ENCODE measurements at places on chromosomes 7 and 10.

GRCh38 chr10:72637398-72637857 lies 11.5 kb upstream of the MICU1 start:
- no peak for DNase-seq

DNA sequence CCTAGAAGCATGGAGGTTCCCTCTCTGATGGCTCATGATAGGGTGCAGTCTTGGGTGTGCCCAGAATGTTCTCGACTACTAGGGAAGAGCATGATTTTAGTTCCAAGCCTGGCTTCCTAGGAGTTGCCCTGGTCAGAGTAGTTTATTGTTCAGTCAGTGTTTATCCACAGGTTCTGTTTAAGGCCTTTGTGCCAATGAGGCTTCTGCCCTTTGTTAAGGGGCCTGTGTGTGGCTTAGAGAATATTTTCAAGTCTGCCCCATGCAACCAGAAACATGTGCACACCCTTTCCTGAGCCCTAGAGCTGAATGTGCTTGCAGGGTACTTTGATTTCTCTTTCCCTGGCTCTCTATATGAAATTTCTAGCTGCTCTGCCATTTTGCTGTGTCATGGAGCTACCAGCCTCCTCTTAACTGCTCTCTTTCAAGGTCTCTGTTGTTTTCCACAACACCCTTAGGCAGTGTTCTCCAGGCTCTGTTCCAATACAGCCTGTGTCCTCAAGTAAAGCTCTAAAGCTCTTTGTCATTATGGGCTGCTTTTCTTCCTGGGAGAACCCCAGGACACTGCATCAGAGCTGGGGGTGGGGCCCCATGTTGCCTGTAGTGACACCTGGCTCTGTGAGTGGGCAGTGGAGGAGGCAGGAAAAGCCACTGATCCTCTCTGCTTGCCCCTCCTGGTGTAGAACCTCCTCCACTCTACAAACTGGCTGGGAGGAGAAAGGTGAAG lies 34.1 kb upstream of the TSPAN33 start:
- peak; percentile 34 for DNase-seq

GRCh38 chr10:88984525-88984924 lies 6.1 kb upstream of the FAS start:
- no peak for DNase-seq

- DNase-seq: peak; percentile 42
Observed at GRCh38 chr7:143408686-143409561, at the start of gene EPHA1. TSS of gene EPHA1 (minus strand) at chr7:143408856. CDS start at chr7:143408805, 51 bp downstream.

GRCh38 chr7:55502124-55502857 lies 70.0 kb downstream of the VOPP1 start:
- DNase-seq: no peak

DNA sequence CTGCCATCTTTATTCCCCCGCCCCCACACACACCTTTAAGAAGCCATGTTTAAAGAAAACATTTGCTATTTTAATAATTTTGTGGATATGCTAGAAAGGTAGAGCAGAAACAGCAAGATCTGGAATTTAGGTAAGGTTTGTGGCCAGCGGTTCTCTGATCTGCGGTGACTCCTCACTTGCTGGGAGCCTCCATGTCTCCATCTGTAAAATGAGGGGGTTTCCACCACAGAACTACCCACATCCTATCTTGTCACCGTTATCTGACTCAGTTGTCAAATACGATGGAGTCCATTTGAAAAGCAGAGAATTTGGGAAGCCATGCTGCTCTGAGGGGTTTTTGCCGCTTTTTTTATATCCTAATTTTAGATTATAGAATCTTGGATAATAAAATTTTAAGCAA lies 23.3 kb downstream of the MACC1 start:
- DNase-seq: no peak

- DNase-seq: no peak
Observed at GRCh38 chr10:44724415-44725174, 186.5 kb upstream of the TMEM72 start.

GRCh38 chr10:3486346-3487065 lies 298.5 kb downstream of the KLF6 start:
- DNase-seq: peak; percentile 72

DNA sequence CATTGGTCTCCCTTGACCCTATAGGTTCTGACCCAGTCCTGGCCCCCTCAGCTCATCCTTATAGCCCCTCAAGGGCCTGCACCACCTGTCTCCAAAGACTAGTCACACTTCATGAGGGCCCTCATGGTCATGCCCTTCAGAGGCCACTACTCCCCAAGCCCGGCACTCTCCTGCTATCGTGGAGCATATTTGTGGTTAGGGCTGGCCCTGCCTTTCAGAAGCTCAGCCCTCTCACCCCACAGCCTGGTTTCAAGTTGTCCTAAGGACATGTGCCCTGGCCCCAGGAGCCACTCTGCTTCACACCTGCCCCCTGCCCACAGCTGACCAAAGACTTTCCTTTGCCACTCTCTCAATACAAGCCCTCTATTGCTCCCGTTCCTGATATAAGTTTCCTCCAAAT lies 60.3 kb upstream of the LBX1 start:
- peak; percentile 68 for DNase-seq

DNA sequence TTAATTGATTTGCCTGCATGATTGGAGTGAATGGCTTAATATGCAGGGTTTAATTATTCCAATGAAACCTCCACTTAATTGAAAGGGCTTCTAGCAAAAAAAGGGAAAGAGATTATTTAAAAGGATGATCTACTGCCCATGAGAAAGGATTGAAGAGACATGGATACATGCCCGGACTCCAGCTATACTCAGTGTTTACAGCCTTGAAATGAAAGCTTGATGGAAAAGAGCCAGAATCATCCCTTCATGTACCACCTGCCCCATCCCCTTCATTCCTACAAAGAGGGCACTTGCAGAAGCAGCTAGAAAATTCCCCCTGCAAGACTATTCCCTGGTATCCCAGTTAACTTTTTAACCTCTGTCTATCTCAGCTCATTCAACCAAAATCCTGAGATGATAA lies 78.4 kb downstream of the CARD11 start:
- DNase-seq: no peak

DNA sequence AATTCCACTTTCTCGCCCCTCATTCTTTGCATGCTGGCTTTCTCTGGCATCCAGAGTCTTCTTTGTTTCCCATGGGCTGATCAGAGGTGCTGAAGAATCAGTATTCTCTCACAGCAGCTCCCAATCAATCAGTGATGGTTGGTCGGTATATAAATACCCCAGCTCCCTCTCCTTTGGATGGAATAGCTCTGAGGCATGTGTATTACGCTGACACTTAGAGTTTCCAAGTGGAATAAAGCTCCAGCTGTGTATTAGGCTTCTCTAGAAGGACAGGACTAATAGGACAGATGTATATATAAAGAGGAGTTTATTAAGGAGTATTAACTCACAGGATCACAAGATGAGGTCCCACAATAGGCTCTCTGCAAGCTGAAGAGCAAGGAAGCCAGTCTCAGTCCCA lies 218.3 kb upstream of the GRB10 start:
- no peak for DNase-seq

DNA sequence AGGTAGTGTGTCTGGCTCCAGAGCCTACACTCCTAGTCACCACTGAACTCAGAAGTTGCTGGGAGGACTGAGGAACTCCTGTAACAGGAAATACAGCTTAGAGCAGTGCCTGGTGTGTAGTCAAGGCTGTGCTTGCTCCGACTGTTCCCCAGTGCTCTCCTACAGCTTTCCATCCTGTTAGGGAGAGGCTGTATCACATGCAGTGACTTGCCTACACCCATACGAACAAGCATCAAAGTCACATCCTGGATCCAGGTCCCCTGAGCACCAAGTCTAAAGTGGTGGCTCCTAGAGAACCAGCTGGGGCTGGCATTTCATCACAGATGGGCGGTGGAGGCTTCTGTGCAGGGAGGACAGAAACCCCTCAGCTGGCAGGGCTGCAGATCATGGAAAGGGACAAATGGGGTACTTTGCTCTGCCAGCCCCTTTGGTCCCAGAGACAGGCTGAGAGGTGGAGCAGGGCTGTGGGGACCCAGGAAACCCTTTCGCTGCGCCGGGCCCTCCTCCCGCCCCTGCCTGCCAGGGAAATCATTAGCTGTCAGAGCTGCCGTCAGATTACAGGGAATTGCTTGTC lies 7.7 kb downstream of the ASB10 start:
- DNase-seq: no peak

DNA sequence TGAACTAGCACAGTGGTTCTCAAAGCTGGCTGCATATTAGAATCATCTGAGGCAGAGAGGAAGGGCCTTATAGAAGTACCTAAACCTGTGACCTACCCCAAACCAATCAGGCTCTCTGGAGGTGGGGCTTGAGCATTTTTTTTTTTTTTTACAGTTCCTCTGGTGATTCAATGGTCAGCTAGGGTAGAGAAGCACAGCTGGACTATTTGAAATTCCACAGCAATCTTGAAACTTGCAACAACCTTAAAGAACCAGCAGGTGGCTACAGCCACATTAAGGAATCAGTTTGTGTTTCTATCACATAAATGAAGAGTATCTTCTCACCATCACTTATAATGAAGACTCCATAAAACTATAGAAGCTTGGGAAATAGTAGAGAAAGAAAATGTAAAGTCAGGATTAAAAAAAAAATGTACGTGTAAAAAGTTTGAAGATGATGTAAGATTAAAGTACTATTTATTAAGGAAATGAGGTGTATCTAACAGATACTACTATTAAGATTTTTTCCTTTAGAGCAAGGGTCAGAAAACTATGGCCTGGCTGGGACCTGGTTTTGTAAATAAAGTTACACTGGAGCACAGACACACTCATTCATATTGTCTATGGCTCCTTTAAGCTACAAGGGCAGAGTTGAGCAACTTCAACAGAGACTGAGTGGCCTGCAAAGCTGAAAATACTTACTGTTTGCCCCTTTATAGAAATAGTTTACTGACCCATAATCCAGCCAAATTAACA lies 3.8 kb downstream of the RTKN2 start:
- peak; percentile 13 for DNase-seq

DNA sequence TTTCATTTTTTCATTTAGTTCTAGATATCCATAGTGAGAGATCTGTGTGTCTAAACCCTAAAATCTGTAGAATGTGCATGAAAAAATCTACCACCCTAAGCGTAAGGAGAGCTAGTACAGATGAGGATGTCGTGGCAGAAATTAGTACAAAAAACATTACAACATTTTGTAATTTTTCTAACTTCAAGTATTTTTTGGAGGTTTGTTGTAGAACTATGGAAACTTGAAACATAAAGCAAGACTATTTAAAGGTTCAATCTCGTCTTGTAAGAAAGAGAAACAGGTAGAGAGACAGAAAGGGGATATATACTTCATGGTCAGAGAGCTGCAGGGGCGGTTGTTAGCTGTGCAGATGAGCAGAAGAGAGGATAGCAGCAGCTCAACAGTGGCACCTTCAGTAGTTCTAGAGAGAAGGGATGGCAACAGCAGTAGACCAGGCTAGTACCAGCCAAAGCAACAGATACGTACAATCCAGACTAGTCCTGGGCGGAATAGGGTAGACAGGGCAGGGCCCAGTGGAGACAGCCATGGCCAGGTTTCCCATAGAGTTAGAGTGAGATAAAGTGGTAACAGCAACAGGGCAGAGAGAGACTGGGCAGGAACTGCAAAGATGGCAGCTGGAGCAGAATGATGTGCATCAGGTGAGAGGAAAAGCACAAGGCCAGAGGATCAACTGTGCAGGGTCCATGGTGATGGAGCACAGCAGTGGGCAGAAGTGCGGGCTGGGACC lies 145.2 kb downstream of the FRMD4A start:
- DNase-seq: peak; percentile 53

GRCh38 chr10:127932521-127933270 lies 25.8 kb downstream of the PTPRE start:
- no peak for DNase-seq

DNA sequence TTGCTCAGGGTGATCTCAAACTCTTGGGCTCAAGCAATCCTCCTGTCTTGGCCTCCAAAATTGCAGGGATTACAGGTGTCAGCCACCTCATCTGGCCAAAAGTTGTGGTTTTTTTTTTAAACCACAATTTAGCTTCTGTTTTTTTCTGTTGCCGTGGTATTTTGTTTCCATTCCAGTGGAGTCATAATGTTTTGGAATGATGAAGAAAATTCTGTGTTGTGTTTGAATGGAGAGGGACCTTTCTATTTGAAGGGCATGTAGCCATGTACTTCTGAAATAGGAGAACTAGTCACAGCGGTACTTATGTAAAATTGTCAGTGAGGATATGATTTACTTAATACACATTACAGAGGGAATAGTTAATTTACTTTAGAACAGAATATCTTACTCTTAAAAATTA lies 201.3 kb downstream of the ARL4A start:
- DNase-seq: no peak

DNA sequence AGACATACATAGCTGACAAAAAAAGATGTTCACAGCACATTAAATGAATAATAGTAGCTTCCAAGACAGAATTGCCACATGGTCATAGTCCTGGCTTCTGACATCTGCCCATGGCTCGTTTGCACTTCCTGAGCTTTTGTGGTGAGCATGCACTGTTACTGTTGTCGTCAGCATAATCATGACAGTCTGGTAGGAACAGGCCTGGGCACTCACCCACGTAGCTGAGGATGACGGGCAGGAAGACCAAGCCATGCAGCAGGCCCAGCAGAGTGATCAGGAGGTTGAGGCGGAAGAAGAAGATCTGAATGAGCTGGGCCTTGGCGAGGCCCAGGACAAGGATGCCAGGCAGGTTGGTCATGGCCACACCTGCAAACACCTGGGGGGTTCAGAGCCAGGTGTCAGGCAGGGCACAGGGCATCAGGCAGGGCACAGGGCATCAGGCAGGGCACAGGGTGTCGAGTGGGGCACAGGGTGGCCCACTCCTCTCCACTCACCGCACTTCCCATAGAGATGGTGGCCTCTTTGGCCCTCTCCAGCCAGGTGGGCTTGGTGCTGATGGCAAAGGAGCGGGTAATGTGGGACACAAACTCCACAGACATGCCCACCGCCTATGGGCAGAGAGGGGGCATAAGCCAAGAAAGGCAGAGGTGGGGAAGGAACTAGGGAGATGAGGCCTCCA lies 25.3 kb upstream of the NUDCD3 start:
- DNase-seq: no peak

DNA sequence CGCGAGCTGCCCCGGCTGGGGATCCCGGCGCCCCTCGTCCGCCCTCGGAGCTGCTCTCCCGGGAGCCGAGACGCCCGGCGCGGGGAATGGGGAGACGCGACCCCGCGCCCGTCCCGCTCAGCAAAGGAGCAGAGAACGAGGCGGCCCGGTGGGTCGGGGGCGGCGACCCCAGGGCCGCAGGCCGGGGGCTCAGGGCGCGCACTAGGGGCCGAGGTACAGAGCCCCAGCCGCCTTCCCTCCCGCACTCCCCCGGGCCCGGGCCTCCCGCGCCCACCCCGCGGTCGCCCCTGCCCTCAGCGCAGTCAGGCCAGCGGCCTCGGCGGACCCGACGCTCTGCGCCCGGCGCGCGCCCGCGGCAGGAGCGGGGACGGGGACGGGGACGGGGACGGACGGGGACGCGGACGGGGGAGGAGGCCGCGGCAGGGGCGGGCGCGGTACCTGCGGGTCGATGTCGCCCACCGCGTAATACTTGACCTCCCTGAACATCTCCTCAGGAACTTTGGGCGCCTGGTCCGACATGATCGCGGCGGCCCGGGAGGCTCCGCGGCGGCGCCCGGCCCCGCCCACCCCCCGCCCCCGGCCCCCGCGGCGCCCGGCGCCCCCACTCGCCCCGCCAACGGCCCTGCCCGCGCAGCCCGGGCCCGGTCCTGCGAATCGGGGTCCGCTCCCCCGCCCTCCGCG lies 373 bp downstream of the PAXIP1 start:
- DNase-seq: peak; percentile 48

GRCh38 chr7:51346126-51346525 lies 29.5 kb upstream of the COBL start:
- peak; percentile 95 for DNase-seq
